ENCODE measurements at places on chromosomes 2 and 18.

DNA sequence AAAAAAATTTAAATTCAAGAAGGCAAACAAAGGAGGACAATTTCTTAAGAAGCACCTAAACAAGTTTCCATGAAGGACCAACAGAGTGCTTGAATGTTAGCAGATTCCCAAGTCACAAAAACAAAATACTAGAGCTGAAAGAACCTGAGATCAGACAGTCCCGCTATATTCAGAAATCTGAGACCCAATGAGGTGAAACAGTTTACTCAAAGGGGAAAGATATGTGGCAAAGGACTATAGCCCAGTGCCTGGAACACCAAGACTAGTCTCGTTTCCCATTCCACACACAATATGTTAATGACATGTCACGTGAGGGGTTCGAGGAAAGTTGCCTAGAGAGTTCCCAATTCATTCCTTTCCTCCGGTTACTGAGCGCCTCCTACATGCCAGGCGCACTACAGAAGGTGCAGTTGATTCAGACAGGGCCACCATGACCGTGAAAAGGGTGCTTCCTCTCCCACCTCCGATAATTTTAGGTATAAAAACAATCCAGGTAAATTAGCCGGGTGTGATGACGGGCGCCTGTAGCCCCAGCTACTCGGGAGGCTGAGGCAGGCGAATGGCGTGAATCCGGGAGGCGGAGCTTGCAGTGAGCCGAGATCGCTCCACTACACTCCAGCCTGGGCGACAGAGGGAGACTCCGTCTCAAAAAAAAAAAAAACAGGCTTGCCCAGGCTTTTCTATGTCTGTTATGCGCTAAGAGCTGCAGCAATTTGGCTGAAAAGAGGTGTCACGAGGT is 617 bp downstream of the SRBD1 start:
- DNase-seq: peak; percentile 62

GRCh38 chr2:103898561-103898960 is 955.4 kb upstream of the POU3F3 start:
- no peak for DNase-seq

DNA sequence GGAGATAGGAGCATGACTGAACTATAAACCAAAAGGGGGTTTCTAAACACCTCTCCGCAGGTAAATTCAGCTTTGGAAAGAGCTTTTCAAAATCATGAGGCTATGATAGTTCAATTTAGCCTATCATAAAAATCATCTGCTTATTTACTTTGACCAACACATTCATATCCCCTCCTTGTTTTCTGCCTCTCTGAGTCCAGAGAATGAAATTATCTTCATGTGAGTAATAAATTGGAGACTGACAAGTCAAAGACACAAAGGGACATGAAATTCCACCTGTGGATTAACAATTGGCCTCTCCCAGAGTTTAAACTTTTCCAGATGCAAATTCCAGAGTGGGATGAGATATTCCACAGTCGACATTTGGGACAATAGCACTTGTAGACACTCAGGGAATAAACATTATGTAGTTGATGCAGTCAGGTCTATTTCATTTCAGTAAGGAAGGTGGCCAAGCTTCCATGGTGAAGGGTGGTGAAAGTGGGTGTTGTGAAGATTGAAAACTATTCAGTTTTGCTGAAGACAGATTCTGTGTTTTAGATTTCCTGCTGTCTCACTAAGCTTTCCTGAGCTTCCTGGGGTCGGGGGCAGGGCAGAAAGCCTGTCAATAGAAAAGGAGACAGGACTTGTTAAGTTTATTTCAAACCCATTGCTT is 84.7 kb downstream of the CDC42EP3 start:
- no peak for DNase-seq

DNA sequence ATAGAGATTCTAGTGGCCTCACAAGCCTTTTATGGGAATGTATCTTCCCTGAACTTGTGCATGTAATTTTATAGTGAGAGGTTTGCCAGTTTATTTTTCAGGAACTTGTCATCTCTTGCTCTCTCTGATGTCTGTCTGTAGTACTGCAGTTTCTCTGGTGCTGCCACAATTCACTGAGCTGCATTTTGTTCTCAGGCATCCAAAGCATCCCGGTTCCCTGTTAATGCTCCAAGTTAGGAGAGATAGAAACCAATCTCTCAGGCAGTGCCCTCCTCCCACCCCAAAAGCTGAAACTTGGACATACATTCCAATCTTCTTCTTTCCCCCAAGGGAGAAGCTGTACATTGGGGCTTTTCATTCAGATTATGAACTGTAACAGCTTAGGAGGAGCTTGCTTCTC is 30.1 kb upstream of the GRB14 start:
- DNase-seq: no peak

GRCh38 chr2:64656379-64656778 is 2.7 kb upstream of the SERTAD2 start:
- no peak for DNase-seq

DNA sequence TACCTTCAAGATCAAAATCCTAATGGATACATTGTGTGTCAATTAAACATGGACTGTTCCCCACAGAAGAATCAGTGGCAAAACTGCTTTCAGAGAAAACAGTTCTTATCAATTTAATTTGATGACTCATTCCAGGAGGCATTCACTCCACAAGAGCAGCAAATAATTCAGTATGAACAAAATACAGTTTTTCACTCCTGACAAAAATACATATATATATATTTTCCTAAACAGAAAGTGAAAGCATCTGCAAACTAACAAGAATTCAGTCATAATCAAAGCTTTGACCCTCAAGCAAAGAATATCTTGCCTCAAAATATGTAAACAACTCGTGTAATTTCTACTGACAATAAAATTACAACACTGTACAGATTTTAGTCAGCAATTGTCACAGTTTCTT is 685.1 kb upstream of the SLC8A1 start:
- peak; percentile 2 for DNase-seq

DNA sequence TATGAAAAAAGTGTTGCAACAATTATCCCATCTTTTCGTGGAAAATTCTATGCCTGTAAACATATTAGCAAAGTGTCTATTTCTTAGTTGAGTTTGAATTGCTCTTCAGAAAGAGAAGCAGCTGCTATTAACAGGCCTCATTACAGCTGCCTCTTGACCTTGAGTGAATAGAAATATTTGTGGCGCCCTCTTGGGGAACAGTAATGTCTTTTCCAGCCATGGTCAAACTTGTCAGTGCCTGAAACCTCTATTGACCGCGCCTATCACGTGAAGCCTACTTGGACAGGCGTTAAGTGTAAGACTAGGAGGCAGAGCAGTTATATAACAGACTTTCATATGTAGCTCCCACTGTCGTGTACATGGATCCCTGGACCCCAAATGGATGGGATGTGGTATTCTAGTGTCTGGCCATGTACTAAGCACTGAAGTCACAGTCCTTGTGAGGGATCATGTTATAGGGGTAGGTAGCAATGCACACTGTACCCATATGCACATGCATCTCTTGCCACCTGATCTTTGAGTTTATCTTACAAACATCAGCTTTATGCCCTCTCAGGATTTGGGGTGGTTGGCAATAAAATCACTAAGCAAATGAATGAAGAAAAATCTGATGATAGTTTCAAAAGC is 245.0 kb downstream of the PTGR3 start:
- DNase-seq: peak; percentile 48

DNA sequence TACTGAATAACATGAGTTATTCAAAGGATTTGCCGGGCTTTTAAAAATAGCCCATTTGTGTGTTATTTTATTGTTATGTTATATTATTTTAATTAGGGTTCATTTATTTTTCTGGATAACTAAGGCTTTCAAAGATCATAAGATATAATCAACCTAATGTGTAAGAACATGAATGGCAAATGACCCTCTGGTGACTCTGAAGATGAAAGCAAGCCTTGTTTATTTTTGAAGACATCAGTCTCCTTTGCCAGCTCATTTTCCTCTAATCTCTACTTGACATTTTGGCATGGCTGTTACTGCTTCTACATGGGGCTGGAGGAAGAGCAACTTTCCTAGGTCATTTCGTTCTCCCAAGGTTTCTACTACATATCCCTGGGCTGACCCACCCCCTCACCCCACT is 10.6 kb downstream of the FAP start:
- DNase-seq: no peak

- no peak for DNase-seq
These were observed 774.1 kb upstream of the LRRTM1 start for GRCh38 chr2:81078631-81079030.

DNA sequence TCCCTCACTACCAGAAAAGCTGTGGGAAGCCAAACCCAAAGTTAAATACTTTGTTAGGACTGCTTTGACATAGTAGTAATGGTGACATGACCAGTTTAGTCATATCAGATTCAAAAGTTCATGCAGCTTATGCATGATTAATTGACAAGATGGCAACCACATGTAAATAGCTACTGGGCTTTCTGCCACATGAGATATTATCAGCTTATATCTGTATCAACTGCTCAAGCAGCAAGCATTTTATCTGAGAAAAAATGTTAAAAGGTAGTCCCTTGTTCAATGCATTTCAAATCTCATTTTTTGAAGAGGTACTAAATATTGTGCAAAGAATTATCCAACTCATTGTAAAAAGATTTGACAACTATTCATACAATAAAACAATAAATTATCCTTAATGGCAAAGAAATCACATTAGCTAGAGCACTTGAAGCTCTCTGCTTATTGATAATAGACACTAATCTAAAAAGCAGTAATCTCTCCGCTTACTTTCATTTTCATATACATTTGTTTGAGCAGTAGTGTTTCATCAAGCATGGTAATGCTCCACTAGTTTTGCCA is 993.6 kb upstream of the NXPH2 start:
- no peak for DNase-seq

GRCh38 chr2:237118025-237118424 is 32.3 kb downstream of the COPS8 start:
- peak; percentile 41 for DNase-seq

DNA sequence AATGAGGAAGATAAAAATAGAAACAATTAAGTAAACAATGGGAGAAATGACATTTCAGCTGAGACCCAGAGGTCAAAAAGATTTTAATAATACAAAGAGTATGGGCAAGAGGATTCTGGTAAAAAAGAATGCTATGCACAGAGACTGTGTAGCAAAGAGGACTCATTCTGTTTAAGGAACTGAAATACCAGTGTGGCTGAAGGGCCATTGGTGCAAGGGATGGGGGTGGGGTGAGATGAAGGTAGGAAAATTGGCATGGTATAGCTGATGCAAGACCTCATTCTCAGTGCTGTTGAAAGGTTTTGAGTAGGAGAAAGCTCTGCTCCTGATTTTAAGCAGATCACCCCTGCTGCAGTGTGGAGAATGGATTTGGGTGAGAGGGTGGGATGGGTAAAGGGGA is 10.8 kb downstream of the GALNT1 start:
- DNase-seq: no peak

GRCh38 chr2:24873619-24874018 is 46.4 kb downstream of the ADCY3 start:
- no peak for DNase-seq

DNA sequence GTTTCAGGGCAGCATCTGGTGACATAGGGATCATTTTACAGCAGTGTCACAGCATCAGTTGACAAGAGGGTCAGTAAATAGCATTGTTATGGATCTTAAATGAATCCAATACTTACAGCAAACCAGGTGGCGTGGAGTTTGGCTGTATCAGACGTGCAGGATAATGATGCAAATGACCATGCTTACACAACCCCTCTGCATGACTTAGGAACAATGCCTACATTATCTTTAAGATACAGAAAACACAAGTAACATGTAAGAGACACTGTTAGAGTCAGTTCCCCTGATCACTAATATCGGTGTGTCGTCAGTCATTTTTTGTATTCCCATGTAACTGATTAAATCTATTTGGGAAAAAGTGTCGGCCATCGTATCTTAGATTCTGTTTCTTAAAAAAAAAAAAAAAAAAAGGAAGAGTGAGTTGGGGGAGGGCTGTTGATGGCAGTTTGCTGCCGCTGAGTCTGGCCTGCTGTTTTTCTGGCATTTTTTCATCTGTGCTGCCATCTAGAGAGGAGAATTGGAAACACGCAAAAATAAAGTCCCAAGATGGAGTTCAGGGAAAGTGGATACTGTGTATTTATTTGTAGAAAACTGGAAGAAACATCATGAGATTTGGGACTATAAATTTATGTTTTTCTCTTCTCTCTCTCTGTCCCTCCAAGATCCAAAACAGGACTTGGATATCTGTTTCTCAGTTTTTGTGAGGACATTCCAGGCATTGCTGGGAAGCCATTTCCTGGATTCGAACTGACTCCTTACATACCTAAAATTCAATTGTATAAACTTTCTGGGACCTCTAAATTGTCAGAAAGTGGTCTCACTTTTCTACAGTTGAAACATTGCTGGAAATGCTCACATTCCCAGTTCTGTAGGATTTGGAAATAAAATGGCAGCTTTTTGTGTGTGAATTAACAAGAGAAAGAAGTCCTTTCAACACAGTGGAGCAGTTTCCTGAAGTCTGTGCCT is 60.3 kb upstream of the AGPS start:
- DNase-seq: peak; percentile 71

DNA sequence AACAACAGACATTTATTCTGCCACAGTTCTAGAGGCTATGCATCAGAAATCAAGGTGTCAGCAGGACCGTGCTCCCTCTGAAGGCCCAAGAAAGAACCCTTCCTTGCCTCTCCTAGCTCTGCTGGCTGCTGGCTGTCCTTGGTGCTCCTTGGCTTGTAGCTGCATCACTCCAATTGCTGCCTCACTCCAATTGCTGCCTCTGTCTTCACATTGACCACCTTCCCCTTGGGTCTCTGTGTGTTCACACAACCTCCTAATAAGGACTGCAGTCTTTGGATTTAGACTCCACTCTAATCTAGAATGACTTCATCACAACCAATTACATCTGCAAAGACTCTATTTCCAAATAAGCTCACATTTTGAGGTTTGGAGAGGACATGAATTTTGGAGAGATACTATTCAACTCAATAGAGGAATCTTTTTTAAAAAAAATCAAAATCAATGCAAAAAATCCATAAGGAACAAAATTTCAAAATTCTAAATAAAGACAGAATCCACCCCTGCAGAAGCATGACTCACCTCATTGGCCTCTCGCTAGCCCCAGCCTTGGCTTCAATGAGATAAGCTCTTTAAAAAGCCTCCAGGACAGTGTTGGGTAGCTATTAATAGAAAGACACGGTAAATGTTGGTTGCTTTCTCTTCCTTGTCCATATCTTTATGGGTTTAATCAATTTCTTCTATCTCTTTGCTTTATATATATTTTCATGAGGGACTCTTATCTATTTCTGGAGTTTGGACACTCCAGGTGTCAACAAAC is 267.6 kb upstream of the MGAT5 start:
- peak; percentile 25 for DNase-seq

GRCh38 chr18:31716362-31716761 is 32.0 kb upstream of the B4GALT6 start:
- DNase-seq: no peak

DNA sequence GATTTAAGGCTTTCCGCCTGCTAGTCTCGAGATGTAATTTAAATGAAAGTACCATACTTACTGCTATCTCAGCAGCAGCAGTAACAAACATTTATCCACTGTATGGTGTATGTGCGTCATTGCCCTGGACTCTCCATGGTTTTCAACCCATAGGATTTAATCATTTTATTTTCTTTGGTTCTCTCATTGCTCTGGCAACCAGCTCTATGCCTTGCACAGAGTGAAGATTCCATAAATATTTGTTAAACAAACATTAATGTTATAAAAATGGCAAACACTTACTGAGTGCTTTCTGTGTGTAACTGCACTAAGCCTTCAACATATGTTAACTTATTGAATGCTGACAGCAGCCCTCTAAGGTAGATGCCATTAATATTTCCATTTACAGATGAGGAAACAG is 1.3 kb upstream of the LMAN1 start:
- DNase-seq: no peak

GRCh38 chr2:193428336-193428818 is 1233.6 kb upstream of the TMEFF2 start:
- no peak for DNase-seq
